Stimulated activated CD4-positive, alpha-beta T cell treated with anti-CD3 and anti-CD28 coated beads, Interleukin-12 subunit alpha, Interleukin-12 subunit beta, amount 100 ng/mL, for 24 hours (primary cell): ENCODE measurements at places on chromosomes 16 and 17.

DNA sequence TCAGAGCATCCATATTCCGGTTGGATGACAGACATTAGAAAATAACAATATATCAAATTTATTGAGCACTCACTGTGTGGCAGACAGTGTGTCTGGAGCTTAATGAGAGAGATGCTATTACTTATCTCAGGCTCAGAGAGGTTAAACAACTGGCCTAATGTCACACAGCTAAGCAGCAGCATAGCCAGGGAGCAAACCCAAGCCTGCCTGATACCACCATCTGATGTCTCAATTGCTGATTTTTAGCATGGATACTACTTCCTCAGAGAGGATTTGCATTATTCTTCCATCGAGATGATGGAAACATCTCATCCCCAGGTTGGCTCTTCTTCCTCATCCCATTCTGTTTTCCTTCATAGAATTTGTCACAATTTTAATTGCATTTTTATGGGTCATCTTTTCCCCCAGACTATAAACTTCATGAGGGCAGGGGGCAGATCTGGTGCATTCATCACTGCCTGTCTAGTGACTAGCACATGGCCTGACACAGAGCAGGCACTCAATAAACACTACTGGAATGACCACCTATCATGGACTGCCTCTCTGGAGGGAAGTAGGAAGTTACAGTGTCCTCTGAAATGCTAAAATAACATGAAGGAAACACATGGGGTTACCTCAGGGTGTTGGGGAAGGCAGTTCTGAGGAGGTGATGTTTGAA lies 344.8 kb upstream of the CCL2 start:
- DNase-seq, result no peak

DNA sequence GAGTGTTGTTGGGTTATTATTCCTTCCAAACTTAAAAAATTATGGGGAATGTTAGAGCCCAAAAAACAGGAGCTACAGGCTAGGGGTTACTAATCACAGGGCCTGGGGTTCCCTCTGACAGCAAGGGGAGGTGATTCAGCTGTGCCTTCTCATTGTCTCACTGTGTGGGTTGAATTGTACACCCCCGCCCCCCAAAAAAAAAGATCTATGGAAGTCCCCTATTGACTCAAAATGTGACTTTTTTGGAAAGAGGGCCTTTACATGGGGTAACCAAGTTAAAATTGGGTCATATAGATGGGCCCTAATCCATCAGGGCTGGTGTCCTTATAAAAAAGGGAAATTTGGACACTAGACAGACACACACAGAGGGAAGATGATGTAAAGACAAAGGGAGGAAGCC lies 190.2 kb downstream of the SOX9 start:
- DNase-seq, result no peak

GRCh38 chr16:84306564-84306963 lies 11.9 kb downstream of the WFDC1 start:
- DNase-seq, result no peak

DNA sequence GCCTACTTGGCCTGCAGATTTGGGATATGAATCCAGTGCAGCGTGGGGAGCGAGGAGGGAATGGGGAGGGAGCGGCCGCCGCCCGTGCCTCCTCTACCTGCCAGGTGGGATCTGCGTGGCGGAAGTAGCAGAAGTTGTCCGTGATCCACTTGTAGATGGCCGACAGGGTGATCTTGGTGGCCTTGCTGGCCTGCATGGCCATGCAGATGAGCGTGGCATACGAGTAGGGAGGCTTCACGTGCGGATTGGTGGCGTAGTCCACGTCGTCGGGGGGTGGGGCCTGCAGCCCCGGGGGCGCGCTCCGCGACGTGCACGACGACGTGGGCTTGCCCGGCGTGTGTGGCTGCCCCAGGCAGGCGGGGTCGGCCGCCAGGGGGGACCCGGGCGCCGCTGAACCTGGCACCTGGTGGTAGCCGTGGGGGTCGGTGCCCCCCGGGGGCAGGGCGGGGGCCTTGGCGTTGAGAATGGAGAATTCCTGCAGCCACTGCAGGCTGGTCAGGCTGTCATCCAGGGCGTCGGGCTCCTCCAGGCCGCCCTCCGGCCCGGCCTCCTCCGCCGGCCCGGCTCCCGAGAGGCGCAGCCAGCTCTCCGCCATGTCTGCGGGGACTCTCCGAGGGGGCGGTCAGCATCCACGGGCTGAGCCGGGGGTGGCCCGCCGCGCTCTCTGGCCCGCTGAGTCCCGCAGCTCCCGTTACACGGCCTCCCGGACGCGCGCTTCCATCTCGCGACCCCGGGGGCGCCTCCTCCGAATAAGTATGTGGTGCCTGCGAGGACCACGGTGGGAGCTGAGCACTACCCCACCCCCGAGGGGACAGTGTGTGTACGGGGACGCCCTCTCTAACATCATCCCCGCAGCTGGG lies 1.0 kb downstream of the FOXJ1 start:
- no peak for DNase-seq

GRCh38 chr17:46026166-46027047 lies 27.4 kb downstream of the STH start:
- no peak for DNase-seq

- no peak for DNase-seq
These were observed 30.5 kb downstream of the PIK3R6 start for GRCh38 chr17:8836821-8837562.

DNA sequence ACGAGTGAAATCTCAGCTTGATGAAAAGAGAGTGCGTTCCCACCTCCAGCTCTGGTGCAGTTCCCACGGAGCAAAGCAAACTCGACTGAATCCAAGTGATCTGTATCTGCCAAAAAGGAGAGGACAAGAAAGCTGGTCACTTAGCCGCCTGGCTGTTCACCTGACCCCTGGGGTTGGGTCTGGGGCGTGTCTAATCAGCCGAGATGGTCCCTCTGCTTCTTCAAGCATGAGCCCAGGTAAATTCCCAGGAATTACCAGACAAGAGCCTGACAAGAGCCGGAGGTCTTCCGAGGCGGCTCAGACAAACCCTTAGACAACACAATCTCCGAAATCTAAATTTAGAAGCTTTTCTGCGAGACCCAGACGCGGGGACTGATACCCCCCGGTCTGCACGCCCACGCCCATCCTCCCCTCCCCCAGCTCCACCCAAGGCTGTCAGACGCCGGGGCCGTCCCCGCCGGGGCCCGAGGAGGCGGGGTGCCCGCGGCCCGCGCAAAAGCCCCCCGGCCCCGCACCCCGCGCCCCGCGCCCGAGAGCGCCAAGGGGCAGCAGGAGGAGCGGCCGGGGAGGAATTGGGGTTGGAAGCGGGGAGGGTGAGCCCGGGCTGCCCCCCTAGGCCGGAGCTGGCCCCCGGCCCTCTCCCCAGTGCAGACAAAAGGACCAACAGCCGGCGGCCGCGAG lies 674 bp downstream of the ZNF821 start:
- no peak for DNase-seq

DNA sequence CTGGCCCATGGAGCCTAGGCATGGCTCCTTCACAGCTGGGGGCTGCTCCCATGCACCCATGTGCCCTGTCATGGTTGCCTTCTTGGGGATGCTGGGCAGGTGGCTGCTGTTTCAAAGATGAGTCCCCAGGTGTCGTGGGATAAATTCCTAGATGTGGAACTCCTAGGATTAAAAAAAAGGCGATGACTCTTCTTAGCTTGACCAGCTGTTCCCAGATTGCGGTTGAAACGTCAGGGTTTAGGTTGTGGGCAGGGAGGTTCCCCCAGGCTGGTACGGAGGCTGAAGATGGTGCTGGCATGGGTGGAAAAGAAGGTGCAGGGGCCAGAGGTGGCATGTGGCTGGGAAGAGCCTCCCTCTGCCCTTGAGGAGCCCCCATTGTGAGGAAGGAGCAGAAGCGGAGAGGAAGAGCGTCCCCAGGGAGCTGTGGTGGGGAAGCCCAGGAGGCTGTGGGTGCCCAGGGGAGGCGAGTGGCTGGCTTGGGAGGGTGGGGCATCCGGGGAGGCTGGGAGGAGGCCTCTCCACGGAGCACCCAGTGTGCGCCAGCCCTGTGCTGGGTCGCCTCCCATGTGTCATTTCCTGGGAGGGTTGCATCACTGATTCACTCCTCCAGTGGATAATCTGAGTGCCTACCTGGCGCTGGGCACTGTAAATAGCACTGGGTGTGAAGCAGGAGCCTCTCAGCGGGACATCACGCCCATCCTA lies 7.5 kb upstream of the KCNJ12 start:
- no peak for DNase-seq

- no peak for DNase-seq
These were observed 55.5 kb downstream of the COG7 start for GRCh38 chr16:23397464-23397863.

DNA sequence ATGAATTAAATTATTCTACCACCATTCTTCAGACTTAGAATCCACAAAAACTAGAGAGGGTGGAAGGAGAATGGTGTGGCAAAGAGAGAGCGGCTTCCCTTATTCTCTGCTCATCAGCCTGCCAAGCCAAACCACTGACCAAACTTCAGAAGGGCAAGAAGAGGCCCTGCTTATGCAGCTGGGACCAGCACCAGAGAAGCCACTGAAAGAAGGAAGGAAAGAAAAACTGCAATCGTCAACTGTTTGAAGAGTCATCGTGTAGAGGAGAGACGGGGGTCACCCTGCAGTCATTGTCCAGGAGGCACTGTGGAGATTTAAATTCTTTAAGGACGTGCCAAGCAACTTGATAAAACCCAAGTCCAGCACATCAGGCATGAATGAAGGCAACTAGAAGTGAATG lies 15.6 kb downstream of the PMP22 start:
- no peak for DNase-seq

GRCh38 chr16:30142672-30143346 lies 19.8 kb upstream of the MAPK3 start:
- DNase-seq, result no peak

DNA sequence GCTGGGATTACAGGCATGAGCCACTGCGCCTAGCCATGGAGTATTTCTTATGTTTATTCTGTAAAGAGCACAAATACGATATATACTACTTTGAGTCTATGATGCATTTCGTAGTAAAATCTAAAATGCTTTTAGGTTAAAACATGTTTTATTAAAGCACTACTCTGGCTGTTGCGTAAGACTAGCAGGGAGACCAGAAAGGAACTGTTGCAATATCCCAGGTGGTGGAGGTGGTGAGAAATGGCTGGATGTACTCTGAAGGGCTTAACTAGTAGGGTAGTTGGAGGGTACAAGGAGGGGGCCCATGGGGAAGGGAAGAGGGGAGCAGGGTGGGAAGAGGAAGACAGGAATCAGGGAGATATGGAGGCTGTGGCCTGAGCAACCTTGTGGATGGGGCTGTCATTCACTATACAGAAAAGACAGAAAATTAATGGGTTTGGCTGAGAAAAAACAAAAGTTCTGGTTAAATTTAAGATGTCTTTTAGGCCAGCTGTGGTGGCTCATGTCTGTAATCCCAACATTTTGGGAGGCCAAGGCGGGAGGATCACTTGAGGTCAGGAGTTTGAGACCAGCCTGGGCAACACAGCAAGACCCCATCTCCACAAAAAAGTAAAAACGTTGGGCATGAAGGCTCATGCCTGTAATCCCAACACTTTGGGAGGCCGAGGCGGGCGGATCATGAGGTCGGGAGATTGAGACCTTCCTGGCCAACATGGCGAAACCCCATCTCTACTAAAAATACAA lies 35.8 kb downstream of the ST3GAL2 start:
- DNase-seq, result no peak

DNA sequence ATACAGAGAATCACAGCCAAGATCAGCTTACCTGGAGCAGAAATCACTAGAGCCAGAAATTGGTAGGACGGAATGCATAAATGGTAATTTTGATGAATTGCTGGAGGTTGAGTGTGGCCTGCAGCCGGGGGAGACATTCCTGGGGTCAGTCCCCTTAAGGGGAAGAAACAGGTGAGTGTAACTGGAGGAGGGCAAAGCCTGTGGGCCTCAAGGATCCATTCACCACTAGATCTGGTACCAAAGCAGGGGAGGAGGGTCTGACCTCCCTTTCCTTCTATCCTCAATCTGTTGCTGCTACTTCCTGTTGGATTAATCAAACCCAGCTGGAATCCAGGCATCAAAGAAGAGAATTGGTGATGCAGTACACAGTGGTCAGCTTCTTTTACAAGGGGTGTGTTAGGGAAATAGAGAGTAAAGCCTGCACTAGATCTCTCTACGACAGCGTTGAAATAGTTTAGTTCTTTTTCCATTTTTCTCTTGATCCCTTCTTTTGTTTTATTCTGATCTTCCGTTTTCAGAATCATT lies 8.6 kb upstream of the ABCA9 start:
- DNase-seq, result no peak

GRCh38 chr17:13593757-13594156 lies 8.0 kb downstream of the HS3ST3A1 start:
- no peak for DNase-seq

DNA sequence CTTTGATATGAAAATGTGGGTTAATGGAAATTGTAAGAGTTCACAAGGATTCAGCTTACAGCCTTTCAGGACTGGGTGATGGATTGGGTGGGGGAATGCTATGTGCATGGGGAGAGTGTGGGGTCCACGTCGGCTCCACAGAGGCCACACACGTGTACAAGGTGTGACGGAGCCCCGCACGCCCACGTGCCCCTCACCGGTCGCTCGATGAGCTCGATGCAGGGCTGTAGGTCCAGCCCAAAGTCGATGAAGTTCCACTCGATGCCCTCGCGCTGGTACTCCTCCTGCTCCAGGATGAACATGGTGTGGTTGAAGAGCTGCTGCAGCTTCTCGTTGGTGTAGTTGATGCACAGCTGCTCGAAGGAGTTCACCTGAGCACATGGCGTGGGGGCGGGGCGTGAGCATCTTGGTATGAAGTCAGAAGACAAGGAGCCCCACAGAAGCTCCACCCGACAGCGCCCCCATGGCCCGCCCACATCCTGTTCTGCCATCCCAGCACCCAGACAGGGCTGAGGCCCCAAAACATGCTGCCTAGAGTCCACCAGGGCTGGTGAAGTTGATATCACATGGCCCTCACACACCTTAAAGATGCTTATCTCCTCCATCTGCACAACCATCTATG lies 99.1 kb downstream of the MYH11 start:
- DNase-seq, result no peak

- DNase-seq, result no peak
These were observed 4.0 kb upstream of the CAMKK1 start for GRCh38 chr17:3896968-3897235.

DNA sequence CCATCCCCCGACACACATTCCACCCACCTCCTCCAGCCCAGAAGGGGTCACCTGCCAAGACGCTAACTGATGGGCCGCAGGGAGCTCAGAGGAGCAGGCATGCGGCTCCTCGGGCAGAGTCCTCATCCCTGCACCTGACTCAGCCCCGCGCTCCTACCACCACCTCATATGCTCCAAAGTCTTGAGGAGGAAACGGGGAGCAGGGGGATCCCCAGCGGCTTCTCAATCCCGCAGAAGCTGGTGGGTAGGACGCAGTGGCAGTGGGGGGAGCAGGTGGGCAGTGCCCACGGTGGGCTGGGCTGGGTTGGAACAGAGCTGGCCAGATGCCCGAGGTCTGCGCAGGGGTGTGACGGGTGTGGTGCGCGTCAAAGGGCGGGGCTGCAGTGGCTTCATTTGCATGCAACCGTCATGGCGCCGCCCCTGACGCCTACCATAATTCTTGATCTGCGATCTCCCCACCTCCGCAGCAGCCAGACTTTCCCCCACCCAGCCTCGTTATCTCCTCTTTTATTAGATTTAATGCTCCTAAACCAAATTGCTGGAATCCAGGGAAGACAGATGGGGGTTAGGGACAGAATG lies 39.0 kb upstream of the EMP2 start:
- DNase-seq, result no peak
